Renal pelvis (tissue), 12 donors: ENCODE measurements at places on chromosomes 2 and 18. TPM values are rescaled to one million over a fixed set of nuclear protein-coding genes. Genes with fewer than 3 reads are reported as not detected.

DNA sequence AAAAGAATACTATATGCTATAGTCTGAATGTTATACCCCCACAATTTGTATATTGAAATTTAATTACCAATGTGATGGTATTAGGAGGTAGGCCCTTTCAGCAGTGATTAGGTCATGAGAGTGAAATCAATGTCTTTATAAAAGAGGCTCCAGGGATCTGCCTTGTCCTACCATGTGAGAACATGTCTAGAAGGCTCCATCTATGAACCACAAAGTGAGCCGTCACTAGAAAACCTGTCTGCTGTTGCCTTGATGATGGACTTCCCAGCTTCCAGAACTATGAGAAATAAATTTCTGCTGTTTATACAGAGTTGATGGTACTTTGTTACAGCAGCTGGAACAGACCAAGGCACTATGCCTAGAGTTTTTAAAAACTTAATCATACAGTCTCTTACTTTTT lies 46.3 kb upstream of the FAM124B start:
- no peak for DNase-seq

DNA sequence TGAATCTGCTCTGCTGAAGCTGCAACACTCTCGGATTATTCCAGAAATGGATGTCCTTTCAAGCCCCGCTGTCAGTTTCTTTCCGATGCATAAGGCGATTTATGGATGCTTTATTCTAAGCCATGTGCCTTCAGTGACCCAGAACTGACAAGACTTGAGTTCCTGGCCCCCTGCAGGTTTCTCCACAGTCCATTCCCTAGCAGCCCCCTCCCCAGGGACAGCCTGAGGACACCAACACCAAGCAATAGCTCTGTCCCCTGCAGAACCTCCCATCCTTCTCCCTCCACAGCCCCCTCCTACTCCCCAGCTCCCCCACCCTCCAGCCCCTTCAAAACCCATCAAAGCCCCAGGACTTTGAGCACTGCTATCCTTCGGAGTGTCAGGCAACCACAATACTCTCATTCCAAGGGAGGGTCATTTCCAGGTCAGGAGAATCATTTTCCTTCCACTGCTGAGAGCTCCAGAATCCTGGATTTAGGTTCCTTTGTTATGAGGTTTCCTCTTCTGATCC lies 24.6 kb upstream of the SPP2 start:
- peak; percentile 36 for DNase-seq

- no peak for DNase-seq
Observed at GRCh38 chr2:233030-233429, 30.8 kb downstream of the SH3YL1 start.

The DSG4 gene
- not detected for polyA plus RNA-seq

The KCNJ13 gene
- polyA plus RNA-seq, result 2.4 TPM

The APCDD1 gene
- polyA plus RNA-seq, result 94.4 TPM

The SLC9A4 gene
- 6.7 TPM for polyA plus RNA-seq

DNA sequence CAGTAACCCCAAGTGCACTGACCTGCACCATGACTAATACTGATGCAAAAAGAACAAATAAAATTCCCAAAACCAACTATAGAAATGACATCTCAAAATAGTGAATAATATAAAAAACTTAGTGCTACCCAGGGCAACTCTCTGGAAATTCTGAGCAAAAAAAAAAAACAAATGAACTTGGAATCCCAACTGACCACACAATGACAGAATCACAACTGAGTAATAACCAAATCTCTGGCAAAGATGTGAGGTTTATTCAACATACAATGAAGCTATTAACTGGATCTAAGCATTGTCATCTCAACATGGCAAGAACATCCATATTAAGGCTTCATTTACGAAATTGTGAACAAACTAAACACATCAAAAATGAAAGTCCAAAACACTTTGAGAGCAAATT lies 22.7 kb downstream of the EXOC6B start:
- no peak for DNase-seq

DNA sequence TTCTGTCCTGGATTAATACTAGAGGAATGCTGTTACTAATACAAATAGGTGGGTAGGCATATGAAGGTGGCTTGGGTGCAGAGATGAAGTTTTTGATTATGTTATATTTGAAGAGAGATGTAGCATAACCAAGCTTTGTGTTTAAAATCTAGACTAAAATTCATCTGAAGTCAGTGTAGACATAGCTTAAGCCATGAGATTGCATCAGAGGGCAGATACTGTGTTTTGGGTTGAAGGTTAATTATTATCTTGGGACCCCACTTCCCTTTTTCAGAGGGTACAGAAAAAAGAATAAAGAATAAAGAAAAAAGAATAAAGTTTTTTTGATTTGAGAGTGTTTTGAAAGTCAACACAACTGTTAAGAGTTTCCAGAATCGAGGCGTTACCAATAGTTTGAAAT lies 13.0 kb downstream of the PPM1B start:
- DNase-seq, result no peak

The DLX1 gene
- polyA plus RNA-seq, result 0.44 TPM

DNA sequence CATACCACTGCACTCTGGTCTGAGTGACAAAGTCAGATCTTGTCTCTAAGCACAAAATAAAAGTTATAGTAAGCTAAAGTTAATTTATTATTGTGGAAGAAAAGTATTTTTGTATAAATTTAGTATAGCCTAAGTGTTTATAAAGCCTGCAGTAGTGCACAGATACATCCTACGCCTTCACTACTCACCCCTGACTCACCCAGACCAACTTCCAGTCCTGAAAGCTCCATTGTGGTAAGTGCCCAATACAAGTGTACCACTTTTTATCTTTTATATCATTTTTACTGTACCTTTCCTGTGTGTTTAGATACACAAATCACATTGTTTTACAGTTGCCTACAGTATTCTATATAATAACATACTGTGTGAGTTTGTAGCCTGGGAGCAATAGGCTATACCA lies 57.5 kb downstream of the UBE2E3 start:
- DNase-seq, result no peak

- DNase-seq, result no peak
Observed at GRCh38 chr2:151051574-151052220, 210.0 kb downstream of the RBM43 start.

- no peak for DNase-seq
Observed at GRCh38 chr2:179561702-179562101, 297.1 kb upstream of the SESTD1 start.

DNA sequence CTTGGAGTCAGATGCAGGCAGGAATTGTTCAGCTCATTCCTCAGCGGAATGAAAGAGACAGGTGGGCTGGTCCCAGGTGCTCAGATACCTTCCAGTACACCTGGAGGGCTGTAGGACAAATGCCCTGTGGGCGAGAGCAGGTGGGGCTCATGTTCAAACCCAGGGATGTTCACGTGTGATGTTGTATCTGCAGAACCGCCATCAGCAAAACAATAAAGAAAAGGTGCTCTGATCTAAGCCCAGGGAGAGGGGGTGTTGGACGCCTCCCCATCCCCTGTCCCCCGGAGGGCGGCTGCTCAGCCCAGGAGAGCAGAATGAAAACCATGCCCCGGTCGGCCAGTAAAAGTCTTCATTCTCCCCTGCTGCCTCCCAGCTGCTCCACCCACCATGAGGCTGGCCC lies 197.4 kb downstream of the HAUS1 start:
- DNase-seq, result no peak

The ZNF521 gene
- 31.2 TPM for polyA plus RNA-seq

The MORN2 gene
- 49.6 TPM for polyA plus RNA-seq
